Left ventricle myocardium inferior (tissue), 1 donor: ENCODE measurements at places on chromosomes 4 and X.

DNA sequence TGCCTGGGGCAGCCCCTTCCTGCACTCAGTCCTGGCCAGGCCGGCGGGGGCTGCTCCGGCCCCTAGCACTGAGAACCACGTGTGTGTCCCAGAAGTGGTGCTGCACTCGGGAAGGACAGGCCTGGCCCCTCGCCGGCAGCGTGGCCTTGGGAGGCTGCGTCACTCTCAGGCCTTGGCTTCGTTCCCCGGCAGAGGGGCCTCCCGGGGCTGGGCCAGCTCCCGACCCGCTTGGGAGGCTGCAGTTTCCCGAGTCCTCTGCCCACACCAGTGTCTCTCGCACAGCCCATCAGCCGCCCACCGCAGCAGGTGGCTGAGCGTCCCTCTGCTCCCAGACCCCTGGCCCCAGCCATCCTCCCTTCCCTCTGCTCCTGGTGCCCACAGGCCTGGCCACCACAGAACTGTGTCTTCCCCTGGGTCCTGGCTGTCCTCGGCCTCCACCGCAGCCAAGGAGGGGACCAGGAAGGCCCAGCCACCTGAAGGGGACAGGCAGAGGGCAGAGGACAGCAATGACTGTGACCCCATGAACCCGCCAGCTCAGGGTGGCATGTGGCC, 10.9 kb upstream of the CPLX1 start:
- DNase-seq = no peak

- DNase-seq = no peak
Observed at GRCh38 chr4:7929118-7929951, 10.3 kb downstream of the AFAP1 start.

DNA sequence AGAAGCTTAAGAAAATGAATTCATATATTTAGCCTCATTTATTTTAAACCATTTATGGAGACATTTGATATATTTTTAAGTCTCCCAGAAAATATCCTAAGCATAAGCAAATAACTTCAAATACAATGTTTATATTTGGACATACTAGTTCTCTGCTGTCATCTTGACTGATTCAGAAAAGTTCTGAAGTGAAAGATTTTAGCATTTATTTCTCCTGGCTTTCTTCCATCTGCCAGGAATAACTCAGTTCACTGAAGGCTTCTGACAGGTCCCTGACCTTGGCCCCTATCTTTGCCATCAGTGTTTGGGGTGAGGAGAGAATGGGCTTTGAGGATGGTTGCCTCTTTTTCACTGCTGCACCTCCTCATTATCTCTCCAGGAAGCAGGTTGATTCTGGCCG, 115.7 kb downstream of the SLIT2 start:
- no peak for DNase-seq

- no peak for DNase-seq
Observed at GRCh38 chr4:102338405-102338804, 6.9 kb downstream of the SLC39A8 start.

DNA sequence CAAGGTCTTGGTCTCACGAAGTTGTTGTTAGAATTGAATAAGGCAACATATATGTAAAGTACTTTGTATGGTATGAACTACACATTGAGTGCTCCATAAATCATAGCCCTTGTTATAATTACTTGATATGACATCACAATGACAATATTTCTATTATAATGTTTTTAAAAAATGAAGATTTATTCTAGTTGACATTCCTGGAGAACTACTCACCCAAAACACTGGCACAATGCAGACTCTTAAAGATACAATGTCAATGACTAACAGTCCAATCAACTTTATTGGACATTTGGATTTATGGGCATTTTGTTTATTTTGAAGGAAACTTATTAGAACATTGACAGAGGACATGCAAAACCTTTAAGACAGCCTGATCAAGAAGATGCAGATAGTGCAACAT, 55.3 kb downstream of the ASB9 start:
- no peak for DNase-seq

DNA sequence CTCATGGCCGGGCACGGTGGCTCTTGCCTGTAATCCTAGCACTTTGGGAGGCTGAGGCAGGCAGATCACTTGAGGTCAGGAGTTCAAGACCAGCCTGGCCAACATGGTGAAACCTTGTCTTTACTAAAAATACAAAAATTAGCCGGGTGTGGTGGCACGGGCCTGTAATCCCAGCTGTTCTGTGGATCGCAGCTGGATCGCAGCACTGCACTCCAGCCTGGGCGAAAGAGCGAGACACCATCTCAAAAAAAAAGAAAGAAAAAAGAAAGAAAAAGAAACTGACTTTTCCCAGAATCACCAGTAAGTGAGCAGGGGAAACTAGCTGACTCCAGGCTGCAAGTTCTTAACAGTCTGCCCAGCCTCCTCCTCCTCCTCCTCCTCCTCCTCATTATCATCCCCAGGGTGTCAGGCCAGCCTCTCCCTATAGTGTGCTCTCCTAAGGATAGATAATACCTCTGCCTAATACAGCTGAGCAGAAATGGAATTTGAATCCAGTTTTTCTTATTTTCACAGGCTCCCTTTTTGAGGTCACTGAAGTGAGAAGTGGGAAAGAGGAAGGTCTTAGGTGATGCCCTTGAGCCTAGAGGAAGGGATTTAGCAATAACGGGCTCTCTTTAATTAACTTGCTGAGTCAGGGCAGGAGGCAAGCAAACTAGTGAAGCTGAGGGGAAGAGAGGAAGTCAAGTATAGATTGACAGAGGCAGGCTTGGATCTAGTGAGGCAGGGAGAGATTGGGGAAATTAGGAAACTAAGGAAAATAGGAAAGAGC, 11.8 kb upstream of the ELF2 start:
- DNase-seq = no peak

DNA sequence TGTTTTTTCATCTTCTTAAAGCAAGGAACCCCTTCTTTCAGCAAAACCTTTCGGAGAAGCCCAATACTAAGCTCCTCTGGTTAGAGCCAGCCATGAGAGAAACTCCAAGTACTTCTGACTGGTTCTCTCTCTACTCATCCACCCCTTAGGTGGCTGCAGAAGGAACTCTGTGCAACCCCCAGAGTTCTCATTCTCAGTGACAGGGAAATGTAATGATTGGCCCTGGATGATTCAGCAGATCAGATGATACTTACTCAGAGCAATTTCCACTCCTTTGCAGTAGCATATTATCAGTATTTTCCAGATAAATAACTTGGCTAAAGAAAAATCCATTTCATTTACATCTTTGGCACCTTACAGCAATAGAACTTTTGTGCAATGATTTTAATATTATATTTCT, 3.2 kb downstream of the SPP1 start:
- no peak for DNase-seq

GRCh38 chrX:74343343-74344279, 39.6 kb downstream of the ZCCHC13 start:
- DNase-seq = no peak

- no peak for DNase-seq
Observed at GRCh38 chrX:7145454-7145853, 2.1 kb upstream of the STS start.
